ENCODE measurements at places on chromosomes 1 and 21.

DNA sequence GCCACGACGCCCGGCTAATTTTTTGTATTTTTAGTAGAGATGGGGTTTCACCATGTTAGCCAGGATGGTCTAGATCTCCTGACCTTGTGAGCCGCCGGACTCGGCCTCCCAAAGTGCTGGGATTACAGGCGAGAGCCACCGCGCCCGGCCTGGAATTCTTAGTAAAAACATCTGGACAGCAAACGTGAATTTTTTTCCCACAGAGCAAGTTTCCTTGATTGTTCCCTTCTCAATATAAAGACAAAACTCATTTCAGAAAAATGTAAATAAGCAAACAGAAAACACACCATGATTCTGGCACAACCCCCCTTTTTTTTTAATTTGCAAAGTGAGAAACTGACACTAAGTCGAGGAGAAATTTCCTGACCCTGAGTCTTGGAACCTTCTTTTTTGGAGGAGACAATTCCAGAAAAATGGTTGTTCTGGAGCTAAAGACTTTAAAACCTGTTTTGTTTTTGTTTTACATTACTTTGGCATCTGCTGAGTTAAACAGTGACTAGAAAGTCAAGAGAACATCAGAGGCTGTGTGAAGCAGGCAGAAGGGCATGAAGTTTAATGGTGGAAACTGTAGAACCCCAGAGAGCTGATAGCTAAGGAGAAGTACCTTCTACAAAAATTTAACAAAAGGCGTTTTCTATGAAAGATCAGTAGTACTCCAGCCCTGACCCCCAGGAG lies 10.3 kb upstream of the HMGCS2 start:
- DNase-seq: no peak

DNA sequence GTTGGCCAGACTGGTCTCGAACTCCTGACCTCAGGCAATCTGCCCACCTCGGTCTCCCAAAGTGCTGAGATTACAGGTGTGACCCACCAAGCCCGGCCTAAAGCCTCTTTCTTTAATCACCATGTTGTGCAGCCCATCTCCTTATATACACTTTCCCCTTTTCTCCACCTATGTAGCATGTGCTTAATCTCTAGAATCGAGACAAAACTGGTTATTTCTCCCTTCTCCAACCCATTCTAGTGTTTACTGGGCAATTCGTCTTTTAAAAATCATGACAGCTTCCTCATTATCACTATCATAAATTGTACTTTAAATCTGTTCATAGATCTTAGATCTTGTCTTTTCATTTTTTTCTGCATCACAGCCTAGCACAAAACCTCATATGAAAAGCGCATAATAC lies 285.7 kb downstream of the PDE4B start:
- no peak for DNase-seq

- DNase-seq: no peak
These were observed 11.0 kb upstream of the AVPR1B start for GRCh38 chr1:206128196-206128595.

- no peak for DNase-seq
These were observed 710 bp upstream of the PRPF3 start for GRCh38 chr1:150320667-150320978.

DNA sequence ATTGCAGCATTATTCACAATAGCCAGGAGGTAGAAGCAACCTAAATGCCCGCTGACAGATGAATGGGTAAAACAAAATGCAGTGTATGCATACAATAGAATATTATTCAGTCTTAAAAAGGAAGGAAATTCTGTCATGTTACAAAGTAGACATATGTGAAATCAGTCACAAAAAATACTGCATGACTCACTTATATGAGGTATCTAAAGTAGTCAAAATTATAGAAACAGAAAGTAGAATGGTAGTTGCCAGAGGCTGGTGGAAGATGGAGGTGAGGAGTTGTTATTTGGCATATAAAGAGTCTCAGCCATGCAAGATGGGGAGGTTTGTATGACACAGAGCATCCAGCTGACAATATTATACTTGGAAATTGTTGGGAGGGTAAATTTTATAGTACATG lies 43.0 kb upstream of the EGLN1 start:
- DNase-seq: no peak

GRCh38 chr1:99315305-99315704 lies 51.0 kb downstream of the PLPPR4 start:
- DNase-seq: no peak

DNA sequence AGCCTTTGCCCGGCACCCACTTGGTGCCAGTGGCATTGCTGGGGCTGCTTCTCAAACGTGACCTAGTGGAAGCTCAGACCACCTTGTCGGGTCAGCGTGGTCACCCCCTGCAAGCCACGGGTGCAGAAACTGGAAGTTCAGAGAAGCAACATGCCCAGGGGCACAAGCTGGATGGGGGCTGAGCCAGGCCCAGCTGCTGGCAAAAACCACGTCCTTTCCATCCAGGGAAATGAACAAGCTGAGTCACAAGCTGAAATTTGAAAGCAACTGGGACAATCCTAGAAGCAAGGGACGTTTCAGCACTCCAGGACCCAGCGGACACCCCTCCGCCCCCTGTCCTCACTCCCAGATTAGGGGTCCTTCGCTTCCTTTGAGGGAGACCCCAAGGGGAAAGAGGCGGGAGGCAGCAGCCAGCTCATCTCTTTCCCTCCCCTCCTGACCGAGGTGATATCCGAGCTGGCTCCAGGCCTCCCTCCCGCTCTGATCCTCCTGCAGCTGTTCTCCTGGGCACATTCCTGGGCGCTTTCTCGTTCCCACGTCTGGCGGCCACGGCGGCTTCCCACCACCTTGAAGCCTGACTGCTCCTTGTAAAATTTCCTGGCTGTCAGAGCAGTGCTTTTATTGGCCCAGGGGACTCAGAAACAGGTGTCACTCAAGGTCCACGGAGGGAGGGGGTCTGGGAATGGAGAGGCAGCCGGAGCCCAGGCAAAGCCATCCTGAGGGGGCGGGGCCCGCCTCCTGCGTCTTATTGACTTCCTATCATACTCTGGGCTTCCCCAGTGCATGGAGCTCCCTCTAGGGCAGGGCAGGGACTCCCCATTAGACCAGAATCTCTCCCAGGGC lies 62.8 kb downstream of the PAX7 start:
- no peak for DNase-seq

DNA sequence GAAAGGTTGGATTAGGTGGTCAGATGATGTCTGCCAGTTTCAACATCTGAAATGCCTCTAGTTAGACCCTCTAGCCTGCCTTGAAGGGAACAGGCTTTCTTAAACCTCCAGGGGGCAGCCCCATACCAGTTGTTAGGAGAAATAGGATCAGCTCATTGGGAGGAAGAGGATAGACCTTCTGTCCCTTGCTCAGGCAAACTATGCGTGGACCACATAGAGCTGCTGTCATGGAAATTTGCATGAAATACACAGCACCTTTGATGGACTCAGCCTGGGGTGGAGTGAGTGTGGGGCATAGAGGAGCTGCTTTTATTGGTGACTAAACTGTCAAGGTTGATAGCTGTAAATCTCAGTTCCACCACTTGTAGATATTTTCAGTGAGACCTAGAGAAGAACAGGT lies 38.4 kb upstream of the SPAG17 start:
- DNase-seq: no peak

GRCh38 chr1:55021942-55022546 lies 17.3 kb upstream of the PCSK9 start:
- peak; percentile 71 for DNase-seq

DNA sequence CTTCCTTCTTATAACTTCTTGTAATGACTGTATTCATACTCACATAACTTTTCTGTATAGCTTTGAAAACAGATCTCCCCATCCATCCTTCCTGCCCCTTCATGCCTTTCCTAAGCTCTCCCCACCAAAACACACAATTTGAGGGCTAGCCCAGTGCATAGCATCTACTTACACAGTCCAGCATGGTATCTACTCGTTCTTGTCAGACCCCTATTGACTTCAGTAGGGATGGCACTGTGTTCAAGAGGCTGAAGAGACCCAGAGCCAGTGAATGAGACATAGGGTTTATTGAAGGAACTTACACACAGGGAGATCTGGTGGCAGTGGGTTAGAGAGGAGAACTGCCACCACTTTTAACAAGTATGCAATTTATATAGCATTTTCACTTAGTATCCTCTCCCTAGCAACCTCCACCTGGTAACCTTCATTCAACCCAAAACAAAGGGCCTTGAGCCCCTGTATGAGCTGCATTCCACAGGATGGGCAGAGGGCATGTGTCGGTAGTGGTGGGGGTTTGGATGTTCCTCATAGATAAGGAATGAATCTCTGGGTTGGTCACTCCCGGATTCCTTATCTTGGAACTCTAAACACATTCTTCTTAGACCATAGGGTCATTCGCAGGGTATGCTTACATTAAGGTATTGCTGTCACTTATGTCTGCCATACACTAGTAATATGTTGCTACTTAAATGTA lies 64.9 kb upstream of the GNG12 start:
- no peak for DNase-seq

GRCh38 chr1:231952154-231952553 lies 325.6 kb downstream of the DISC1 start:
- DNase-seq: no peak

DNA sequence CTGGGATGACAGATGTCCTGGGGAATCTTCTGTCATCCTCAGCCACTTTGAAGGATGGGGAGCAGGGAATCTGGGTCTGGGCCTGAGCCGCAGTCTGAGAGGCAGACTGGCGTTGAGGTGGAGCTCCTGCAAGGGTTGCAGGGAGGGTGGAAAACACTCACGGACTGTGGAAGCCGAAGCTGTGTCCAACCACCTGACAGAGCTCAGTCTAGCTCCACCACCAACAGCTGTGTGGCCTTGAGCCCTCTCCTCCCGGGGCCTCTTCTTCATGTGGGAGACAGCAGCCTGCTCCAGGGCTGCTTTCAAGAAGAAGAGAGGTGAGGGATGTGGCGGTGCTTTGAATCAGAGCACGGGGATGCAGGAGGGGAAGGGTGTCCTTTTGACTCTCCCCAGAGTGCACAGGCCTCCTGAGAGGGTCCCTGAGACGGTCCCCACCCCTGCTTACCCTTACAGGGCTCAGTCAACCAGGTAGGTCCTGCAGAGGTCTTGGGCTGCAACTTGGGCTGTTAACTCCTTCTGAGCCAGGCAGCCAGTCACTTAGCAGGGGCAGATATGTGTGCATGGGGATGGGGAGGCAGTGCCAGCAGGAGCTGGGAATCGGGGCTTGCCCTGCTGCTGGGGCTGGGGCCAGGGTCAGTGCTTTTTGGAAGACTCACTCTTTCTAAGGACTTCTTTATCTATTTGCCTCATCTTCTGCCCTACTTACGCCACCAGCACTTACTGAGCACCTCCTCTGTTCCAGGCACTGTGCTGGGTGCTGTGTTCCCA lies 216.3 kb downstream of the PTPRU start:
- no peak for DNase-seq

DNA sequence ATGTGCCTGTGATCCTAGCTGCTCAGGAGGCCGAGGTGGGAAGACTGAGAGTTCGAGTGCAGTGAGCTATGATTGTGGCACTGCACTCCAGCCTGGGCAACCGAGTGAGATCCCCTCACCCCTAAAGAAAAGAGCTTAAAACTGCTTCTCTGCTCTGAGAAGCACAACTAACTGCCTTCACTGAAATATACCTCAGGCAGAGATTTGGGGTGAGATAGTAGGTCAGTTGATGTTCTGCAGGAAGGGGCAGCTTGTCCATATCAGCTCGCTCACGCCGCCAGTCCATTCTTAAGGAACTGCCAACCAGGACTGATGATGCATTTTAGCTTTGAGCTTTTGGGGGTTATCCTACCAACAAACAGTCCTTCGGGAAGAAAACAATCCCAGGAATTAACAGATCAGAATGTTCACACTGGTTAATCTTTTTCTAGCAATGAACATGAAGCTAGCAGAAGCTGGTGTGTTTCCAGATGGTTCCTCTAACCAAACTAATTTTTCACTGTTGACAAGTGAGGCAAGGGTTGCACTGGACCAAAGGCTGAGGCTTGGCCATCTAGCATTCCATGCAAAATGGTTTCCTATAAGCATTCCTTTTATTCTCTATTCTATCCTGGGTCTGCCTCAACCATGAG lies 31.6 kb downstream of the LHX4 start:
- DNase-seq: no peak

GRCh38 chr1:235486321-235486720 lies 17.9 kb downstream of the B3GALNT2 start:
- no peak for DNase-seq

GRCh38 chr1:244735404-244735803 lies 82.5 kb downstream of the DESI2 start:
- DNase-seq: no peak

DNA sequence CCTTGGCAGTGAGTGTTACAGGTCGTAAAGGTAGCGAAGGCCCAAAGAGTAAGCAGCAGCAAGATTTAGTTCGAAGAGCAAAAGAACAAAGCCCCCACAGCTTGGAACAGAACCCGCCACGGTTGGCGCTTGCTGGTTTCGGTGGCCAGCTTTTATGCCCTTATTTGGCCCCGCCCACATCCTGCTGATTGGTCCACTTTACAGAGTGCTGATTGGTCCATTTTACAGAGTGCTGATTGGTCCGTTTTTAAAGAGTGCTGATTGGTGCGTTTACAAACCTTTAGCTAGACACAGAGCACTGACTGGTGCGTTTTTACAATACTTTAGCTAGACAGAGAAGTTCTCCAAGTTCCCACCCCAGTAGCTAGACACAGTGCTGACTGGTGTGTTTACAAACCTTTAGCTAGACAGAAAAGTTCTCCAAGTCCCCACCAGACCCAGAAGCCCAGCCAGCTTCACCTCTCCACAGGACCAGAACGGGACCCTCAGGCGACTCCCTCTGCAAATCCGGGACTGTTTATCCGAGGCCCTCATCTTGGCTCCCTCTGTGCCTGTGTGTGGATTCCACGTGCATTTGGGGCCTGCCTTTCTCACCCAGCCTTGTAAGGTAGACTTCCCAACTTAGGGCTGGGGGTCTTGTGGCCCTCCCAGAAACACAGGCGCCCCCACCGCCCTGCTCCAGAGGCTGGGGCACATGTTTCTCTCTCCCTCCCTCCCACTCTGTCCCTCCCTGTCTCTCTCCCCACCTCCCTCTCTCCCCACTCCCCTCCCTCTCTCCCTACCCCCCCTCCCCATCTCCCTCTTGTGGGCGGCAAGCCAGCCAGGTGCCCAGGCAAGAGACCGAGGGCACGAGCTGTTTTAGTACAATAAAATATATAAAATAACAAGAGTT lies 12.6 kb downstream of the FTCD start:
- DNase-seq: no peak

DNA sequence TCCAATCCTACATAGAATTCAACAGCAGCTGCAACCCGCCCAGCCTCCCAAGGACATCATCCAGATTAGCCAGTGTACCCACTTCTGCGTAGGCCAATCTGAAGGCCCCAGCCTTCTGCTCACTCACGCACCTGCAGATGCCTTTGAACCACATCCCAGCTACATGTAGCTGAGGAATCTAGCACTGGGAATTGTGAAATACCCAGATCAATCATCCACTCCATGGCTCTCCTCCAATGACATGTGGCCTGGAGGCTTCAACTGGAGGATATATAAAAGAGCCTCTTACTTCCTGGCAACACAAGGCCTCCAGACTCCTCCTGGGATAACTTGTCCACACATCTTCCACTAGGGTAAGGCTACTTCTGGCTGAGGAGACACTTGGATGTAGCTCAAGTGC lies at the start of gene LCE6A:
Gene LCE6A (plus strand): TSS at position 301 of the 400 bp plus-strand sequence. CDS start 665 bp downstream, outside the sequence.
- no peak for DNase-seq

GRCh38 chr1:108142773-108143394 lies 57.3 kb downstream of the SLC25A24 start:
- no peak for DNase-seq

- DNase-seq: no peak
These were observed 141.9 kb downstream of the TSEN15 start for GRCh38 chr1:184193451-184193850.

- no peak for DNase-seq
These were observed 4.1 kb downstream of the RBP7 start for GRCh38 chr1:10001016-10001665.
